ENCODE measurements at places on chromosomes 13 and 19.

DNA sequence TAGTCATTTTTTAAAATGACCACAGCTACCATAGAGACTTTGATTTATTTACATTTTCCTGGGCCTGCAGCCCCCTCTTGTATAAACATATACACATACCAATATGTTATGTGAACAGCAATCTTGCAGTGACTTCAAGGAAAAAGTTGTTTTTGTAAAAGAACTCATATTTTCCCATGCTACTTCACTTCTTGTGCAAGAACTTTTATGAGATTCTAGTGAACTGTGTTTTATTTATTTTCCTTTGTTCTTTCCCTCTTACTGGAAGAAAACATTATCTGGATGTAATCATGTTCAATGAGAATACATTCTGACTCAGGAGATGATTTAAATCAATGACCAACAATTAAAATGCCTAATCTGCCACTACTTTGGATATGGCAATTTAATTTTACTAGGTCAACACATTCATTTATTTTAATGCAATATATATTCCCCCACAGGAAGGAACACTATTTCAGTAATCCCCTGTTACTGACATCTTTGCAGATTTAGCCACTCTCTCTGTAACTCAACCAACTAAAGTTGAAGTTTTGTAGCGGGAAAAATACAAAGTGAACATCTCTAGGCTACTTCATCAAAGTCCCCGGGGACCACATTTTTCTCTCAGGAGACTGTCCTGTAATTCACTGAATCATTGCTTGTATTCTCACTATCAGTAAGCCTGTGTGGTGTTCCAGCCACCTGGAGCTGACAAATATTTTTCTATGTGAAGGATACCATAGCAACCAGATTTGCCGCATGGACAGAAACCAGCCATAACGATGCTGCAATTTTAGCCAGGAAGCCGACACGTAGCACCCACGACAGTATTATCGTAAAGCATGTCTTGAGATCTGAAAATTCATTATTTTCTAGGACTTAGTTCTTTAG, 90.5 kb downstream of the STARD13 start:
- no peak for DNase-seq

DNA sequence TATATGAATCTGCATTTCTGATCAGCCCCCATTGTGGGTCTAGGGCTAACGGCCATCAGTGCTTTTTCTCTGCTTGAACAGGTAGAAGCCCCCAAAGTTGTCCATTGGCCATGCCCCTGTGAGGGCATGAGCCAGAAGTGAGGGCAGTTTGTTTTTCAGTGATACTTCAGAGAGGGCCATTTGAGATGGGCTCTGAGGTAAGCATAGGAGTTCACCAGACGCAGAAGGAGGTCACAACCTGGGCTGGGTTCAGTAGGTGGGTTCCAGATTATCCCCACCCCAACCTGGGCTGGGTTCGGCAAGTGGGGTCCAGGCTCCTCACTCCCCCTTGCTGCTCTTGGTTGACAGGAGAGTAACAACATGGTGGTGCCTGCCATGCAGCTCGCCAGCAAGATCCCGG, 33.4 kb downstream of the MAU2 start:
- no peak for DNase-seq

DNA sequence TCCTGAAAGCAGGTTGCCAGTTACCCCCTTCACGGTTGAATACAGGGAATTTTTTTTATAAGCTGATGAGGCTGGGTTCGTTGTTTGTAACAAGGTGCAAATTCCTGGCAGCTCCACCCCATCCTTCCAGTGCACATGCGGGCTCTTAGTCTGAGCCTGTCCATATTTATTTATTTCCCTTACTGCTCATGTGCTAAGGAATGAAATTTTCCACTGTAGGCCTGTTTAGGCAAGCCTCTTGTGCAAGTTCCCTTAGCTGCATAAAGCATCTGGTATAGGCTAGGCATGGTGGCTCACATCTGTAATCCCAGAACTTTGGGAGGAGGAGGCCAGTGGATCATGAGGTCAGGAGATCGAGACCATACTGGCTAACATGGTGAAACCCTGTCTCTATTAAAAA, 560.9 kb upstream of the PCDH9 start:
- no peak for DNase-seq

GRCh38 chr13:35711909-35712308, 235.4 kb upstream of the MAB21L1 start:
- DNase-seq, result no peak

DNA sequence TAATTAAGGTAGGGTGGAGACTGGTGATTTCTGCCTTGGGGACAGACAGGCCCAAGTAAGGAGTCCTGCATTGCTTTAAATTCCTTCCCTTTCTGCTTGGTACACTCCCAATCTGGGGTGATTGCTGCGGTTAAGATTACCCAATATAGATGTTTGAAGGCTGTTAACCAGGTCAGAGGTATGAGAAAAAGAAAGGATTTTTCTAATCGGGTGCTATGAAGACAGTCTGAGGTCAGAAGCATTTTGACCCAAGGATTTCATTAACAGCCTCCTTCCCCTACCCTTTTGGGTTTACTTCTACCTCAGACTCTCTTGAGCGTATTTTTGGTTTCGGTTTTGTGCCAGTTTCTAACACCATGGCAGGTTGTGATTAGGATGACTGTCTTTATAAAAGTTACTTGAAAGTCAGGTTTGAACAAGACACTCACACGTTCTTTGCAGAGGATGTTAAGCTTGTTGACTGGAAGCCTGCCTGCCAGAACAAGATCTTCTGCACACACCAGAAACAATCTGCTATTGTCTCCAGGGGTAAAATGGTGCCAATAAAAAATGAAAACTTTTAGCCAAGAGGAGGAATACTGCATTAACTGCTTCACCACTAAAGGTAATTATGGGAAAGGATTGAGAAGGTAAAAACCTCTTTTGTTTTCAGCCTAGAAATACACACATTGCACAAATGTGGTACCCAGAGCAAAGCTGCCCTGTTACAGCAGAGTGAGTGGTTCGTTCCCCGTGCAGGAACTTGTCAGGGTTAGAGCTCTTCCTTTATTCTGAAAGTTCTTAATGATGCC, 108.8 kb downstream of the NDFIP2 start:
- no peak for DNase-seq

DNA sequence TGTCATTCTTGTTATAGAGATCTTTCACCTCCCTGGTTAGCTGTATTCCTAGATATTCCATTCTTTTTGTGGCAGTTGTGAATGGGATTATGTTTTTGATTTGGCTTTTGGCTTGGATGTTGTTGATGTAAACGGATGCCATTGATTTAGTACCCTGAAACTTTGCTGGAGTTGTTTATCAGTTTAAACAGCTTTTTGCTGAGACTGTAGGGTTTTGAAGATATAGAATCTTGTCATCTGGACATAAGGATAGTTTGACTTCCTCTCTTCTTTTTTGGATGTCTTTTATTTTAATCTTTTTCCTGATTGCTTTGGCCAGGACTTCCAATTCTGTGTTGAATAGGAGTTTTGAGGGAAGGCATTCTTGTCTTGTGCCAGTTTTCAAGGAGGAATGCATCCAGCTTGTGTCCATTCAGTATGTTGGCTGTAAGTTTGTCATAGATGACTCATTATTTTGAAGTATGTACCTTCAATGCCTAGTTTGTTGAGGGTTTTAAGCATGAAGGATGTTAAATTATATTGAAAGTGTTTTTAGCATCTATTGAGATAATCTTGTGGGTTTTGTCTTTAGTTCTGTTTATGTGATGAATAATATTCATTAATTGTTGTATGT, 16.8 kb downstream of the ZNF431 start:
- no peak for DNase-seq

GRCh38 chr13:41107104-41107571, 25.5 kb downstream of the KBTBD6 start:
- no peak for DNase-seq

DNA sequence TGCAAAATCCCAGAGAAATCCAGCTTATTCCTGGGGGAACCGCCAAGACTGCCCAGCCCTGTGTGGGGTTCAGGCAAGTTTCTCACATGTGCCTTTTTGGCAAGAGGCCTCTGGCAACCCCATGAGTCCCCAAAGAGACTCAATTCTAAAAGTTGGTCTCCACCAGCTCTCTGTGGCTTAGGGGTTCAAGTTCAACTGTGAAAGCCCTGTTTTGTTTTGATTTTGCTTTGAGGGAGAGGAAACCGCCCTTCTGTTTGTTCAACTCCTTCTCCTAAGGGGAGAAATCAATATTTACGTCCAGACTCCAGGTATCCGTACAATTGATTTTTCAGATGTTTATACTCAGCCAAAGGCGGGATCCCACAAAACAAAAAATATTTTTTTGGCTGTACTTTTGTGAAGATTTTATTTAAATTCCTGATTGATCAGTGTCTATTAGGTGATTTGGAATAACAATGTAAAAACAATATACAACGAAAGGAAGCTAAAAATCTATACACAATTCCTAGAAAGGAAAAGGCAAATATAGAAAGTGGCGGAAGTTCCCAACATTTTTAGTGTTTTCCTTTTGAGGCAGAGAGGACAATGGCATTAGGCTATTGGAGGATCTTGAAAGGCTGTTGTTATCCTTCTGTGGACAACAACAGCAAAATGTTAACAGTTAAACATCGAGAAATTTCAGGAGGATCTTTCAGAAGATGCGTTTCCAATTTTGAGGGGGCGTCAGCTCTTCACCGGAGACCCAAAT, 583 bp upstream of the LDLR start:
- DNase-seq, result no peak

GRCh38 chr19:9427941-9428340, 7.4 kb downstream of the ZNF266 start:
- DNase-seq, result no peak

GRCh38 chr13:47372751-47373150, 475.9 kb upstream of the HTR2A start:
- no peak for DNase-seq

GRCh38 chr13:98273067-98273823, 96.2 kb upstream of the RNF113B start:
- no peak for DNase-seq

DNA sequence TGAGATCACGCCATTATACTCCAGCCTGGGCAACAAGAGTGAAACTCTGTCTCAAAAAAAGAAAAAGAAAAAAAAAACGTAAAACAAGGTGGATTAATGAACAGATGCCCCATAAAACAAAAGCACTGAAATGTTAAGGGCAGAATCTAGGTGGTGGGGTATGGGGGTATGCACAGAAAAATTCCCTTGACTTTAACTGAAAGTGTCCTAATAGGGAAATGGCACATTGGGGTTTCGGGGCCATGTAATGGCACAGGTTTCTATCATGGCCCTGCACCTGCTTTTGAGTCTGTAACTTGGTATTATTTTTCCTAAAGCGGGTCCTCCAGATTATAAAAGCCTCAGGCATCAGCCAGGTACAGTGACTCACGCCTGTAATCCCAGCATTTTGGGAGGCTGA, 16.2 kb downstream of the NOP53 start:
- no peak for DNase-seq

- DNase-seq, result peak; percentile 71
Measured at GRCh38 chr13:111429064-111429558, 108.7 kb downstream of the TEX29 start.

- no peak for DNase-seq
Measured at GRCh38 chr19:14346279-14346678, 35.0 kb upstream of the ADGRE5 start.

DNA sequence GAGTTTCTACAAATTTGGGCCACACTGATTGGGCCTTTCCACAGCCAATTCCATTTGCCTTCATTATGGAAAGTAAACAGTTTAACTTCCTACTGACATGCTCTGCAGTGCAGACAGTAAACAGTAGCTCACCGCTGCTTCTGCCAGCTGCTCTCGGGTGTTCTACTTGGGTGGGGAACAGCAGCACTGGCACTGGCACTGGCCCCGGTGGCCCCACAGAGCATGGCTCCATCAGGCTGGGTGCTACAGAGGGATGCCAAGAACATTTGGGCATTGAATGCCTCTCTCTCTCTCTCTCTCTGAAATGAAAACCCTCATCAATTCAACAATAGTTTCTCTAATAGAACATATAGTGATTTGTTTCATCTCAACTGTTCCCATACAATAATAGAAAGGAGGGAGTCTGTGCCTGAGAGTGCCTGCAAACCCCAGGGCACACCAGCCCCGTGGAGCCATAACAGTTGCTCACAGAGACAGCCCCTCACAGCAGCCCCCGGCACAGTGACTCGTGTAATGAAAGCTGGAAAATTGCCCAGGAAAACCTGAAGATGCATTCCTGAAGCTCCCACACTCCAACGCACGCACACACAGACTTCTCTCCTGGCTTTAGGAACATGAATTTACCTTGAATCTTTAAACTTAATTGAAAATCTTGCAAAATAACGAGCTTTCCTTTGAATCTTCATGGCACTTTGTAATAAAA, 38.2 kb upstream of the GJB6 start:
- no peak for DNase-seq

DNA sequence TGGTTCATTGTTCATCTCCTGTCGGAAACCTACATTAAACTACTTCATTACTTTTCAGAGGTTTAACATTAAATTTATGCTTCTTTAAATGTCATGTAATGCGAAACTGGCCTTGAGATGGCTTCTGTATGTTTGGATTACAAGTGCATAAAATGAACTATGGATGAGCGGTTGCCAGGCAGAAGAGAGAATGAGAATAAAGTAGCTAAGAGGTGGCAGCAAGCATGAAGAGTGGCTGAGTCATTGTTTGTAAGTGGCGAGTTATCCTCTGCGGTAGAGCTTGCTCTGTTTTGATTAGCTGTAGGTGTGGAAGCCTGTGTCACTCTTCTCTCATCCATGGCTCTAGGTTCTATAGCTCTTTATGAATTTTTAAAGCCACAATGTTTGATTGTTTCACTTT, 1139.6 kb upstream of the PCDH9 start:
- no peak for DNase-seq

- DNase-seq, result no peak
Measured at GRCh38 chr13:50357136-50357535, 341.9 kb downstream of the KCNRG start.

DNA sequence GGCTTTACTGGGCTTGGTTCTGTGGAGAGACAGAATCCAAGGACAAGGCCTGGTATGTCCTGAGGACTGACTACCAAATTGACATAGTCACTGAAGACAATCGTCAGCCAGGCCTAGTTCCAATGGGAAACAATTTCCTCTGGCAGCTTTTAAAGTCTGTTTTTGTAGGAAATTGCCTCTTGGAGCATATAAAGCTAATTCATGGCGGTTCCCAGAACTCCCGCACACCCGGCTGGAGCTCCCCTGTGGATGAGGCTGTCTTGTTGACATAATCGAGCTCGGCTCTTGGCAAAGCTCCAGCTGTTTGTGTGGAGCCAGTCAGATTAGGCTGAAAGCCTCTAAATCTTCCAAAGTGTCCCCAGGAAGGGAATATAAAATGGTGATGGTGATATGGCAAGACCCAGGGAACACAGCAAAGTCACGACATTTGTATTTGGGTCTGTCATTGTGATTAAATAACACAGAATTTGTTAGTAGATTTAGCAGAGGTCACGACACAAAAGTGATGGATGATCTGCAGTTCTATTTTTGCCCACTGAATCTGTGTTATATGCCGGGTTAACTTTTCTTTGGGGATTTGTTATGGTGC, 395.0 kb downstream of the PCDH9 start:
- DNase-seq, result no peak

GRCh38 chr13:29594710-29595379, 643 bp downstream of the SLC7A1 start:
- DNase-seq, result peak; percentile 84

DNA sequence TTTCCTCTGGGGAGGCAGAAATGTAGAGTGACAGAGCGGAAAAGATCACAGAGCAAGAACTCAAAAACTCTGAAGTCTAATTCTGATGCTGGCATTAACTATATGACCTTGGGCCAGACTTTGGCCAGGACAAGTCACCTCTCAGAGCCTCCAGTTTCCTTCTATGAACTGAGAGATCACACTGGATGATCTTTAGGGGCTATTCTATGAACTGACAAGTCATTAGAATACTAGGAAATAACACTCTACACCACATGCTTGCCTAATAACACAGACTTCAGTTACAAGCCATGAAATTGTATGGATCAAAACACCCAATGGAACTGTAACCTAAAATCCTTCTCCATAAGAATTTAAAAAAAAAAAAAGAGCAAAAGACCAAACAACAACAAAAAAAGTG, 16.9 kb downstream of the SLC25A30 start:
- no peak for DNase-seq
